Psoas muscle (tissue), 8 donors: ENCODE measurements at places on chromosomes 13 and 19.
A peak's percentile ranks its signal among the peaks of the same experiment; 100 is the strongest.

DNA sequence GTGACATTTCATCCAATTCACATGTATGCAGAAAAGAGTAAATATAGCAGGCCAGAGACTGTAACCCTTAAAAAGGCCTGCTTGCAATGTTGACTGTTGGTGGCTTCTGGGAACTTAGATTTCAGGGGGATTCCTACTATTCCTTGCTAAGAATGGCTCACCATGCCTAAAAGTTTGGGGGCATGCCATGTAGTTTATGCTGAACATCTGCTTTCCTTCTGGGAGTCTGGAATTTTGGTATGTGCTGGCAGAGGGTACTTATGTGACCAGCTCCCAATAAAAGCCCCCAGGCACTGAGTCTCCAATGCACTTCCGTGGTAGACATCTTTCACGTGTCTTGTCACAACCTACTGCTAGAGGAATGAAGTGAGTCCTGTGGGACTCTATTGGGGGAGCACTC, 88.4 kb upstream of the PCDH8 start:
- no peak for DNase-seq

- no peak for DNase-seq
Observed at GRCh38 chr19:17259118-17259780, 5.3 kb downstream of the USHBP1 start.

DNA sequence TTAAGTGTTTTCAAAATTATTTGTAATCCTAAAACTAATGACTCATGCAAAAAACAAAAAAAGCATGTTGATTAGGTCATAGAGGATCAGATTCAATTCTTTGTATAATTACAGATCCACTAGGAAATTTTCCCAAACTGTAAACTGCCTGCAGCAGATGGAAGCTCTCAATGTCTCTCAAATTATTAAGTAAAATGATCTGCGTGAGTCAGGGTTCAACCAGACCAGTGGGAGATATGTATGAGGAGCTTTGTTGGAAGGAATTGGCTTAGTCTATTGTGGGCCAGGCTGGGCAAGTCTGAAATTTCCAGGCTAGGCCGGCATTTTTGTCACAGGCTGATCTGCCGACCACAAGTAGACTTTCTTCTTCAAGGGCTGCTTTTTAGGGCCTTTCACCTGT, 14.4 kb upstream of the SACS start:
- no peak for DNase-seq

- DNase-seq = no peak
Observed at GRCh38 chr13:80753866-80754265, 412.9 kb upstream of the SPRY2 start.

- no peak for DNase-seq
Observed at GRCh38 chr13:109569958-109570711, 216.2 kb downstream of the IRS2 start.

GRCh38 chr13:97224544-97225300, 2.6 kb downstream of the MBNL2 start:
- no peak for DNase-seq

DNA sequence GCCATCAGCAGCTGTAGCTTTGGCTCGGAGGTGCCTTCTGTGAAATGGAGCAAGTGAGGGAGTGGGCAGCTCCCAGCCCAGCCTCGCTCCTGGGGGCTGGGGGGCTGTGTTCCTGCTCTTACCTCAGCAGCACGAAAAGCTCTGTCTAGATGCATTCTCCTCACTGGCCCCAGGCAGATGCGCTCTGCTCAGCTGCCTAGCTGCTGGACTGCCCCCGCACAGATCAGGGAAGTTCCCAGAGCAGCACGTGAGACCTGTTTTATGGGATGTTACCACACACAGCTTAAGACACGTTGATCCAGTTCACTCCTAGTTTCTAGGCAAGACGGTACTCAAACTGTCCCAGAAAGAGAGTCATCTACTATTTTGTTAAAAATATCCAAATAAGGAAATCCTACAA, 13.6 kb downstream of the LCP1 start:
- no peak for DNase-seq

GRCh38 chr13:70128098-70128497, 19.8 kb upstream of the KLHL1 start:
- DNase-seq = no peak

- DNase-seq = no peak
Observed at GRCh38 chr13:65093357-65093756, 2136.8 kb downstream of the PCDH9 start.

DNA sequence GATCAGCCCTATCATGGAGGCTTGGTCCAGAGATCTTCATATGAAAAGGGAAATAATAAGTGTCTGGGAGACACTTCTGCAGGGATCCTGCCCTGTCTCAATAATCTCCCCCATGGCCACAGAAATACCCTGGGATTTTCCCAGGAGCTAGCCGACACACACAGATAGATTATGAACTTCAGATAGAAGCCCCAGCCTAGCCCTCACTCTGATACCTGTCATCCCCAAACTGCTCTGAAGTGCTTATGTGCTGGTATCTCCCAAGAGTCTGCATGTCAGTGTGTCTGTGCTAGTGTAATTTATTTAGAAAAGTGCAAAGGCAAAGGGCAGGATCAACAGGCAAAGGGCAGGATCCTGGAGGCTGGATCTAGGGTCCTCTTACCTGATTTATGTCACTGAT, 38.7 kb upstream of the ZNF766 start:
- no peak for DNase-seq

GRCh38 chr13:79090552-79091124, 315.4 kb downstream of the RBM26 start:
- no peak for DNase-seq

GRCh38 chr19:19628501-19629134, 598 bp upstream of the LPAR2 start:
- no peak for DNase-seq

DNA sequence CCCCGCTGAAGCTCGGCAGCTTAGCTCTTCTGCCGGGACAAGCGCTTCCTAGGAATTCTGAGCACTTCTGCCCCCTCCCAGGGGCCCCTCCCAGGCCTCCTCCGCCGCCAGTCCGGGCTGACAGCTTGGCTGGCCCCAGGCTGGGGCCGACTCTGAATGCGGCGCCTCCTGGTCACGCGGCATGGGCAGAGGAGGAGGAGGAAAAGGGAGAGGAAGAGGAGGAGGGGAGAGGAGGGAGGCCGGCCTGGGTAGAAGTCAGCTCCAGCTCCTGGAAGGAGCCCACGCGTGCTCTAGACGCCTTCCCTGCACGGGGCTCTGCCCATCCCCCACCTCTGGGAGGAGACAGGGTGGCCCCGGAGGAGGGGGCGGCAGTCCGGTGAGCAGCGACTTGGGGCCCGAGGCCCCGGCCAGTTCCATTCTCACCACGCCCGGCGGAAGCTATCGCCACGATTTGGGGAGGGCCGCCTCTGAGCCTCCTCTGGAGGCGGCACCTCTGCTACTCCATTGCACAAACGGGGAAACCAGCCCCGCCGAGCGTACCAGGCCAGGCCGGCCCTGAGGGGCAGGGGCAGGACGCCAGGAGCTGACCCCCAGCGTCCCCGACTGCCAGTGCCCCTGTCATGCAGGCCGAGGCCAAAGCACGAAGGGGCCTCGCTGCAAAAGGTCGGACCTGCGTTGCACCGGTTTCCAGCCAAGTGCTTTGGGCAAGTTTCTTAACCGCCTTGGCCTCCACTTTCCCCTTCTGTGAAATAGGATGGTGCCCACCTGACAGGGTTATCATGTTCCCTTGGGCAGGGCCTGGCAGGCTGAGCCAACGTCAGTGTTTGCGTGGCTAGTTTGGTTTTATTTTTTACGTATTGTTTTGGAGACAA, 31.6 kb downstream of the CCNE1 start:
- peak; percentile 51 for DNase-seq

DNA sequence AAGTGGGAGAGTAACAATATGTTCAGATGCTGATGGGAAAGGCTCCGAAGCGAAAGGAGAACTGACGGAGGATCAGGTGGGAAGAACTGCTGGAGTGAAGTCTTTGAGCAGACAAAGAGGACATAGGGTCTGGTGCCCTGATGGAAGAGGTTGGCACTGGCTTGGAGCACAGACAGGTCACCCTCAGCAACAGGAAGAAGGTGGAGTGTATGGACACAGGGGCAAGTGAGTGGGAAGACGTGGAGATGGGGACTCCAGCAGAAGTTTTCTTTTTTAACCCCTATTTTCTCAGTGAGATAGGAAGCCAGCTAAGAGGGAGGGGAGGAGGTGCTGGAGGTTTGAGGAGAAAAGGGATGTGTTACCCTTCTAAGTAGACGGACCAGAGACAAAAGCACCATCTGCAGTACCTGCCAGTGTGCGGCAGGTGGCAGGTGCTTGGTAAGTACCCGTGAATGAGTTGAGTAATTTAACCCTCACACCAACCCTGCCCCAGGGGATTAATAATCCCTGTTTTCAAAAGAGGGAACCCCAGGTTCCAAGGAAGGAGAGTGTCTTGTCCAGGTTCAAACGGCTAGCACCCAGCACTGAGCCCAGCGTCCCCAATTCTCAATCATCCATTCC, 11.2 kb downstream of the HAS1 start:
- DNase-seq = no peak

DNA sequence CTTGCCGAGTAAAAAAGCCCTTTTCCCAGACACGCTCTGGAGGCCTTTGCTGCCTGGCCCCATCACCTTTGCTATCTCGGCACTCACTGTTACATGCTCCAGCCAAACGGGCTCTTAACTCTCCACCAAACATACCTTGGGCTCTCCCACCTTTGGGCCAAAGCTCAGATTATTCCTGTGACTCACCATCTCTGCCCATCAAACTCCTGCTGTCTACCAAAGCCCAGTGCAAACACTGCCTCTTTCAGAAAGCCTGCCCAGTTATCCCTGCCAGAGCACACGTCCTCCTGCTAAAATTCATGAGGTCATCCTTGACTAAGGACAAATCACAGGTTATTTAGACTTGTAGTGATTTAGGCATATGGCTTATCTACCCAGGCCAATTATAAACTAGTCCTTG, 48.1 kb upstream of the SERPINE3 start:
- DNase-seq = no peak

DNA sequence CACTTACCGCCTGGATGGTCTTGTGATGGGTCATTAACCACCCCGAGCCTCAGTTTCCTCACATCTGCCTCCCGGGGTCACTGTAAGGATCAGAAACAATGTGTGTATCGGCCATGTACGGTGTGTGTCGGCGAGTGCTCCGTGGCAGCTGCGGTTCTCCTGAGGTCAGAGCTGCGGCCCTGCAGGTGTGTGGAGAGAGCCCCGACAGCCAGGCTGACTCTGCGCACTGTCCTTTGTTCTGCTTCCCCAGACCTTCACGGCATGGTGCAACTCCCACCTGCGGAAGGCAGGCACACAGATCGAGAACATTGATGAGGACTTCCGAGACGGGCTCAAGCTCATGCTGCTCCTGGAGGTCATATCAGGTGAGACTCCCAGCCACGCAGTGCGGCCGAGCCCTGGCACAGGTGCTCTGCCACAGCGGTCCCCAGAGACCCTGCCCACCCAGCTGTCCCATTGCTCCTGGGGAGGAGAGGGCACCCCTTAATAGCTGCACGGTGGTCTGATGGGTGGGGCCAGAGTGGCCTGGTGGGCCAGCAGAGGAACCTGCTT, 43.8 kb downstream of the CAPN12 start:
- no peak for DNase-seq

DNA sequence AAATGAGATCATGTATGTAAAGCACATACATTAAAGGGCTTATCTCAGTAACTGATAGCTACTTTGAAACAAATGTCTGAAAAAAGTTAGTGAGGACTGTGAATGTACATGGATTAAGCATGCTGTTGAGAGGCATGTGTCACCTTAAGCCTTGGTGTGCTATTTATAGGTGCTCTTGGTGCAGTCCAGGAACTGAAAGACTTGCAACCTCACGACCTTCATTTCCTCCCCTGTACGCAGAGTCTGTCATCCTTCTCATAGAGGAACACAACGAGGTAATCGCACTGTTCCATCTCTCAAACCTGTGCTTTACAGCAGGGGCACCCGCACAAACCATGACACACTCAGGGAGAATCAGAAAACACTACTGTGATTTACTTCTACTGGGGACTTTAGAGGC, 65.6 kb downstream of the UFM1 start:
- no peak for DNase-seq

- DNase-seq = no peak
Observed at GRCh38 chr19:29529646-29530539, 4.1 kb downstream of the VSTM2B start.

GRCh38 chr13:57314897-57315520, 148.0 kb downstream of the PRR20E start:
- DNase-seq = no peak

DNA sequence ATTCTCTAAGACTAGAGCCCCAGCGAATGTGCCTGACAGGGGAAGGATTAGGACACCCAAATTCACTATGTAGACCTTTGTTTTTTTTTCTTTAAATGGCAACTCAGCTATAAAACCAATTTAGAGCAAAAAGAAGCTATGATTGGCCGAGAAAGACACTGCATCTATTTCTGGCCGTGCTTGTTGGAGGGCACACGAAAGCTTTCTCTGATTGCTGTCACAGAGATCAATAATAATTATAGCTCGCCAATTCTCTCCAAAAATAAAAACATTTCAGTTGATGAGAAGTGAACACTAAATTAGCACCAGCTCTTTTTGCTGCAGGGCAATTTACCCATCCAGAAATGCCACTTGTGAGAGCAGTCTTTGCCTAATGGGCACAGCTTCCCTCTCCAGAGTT, 31.2 kb downstream of the CBY2 start:
- no peak for DNase-seq

DNA sequence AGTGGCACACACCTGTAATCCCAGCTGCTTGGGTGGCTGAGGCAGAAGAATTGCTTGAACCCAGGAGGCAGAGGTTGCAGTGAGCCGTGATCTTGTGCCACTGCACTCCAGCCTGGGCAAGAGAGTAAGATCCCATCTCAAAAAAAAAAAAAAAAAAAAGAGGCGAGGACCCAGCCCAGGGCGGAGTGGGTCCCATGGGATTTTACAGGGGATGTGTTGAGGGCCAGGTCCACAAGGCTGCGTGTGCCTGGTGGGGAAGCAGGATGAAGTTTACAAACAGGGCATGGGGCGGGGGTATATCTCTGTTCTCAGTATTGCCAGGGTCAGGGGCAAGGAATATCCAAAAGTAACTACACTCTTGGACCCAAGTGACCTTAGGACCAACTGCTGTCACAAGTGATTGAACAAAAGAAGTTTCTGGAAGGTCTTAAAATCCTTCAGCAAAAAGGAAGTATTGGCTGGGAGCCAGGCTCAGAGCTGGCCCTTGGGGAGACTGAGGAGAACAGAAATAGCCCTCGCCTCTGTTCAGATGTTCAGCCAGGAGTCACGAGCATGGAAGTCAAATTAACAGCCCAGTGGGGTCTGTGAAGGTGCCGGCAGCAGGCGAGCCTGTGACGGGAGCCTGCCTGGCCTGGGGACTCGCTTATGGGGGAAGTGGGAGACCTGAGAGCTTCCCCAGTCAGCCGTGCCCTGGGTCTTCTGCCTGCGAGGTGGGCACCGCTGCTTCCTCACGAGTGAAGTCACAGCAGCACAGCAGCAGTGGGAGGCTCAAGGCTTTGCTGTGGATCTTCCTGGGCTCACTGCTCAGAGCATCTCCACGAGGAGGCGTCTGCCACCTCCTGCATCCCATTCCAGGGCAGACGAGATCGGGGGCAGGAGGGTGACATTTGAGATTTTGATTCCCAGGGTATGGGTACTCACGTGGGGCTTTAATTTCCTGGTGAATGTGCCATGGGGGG, 6.4 kb downstream of the MYO9B start:
- DNase-seq = no peak
